ENCODE measurements at places on chromosomes 12 and 14. TPM values are rescaled to one million over a fixed set of nuclear protein-coding genes. Genes with fewer than 3 reads are reported as not detected.

DNA sequence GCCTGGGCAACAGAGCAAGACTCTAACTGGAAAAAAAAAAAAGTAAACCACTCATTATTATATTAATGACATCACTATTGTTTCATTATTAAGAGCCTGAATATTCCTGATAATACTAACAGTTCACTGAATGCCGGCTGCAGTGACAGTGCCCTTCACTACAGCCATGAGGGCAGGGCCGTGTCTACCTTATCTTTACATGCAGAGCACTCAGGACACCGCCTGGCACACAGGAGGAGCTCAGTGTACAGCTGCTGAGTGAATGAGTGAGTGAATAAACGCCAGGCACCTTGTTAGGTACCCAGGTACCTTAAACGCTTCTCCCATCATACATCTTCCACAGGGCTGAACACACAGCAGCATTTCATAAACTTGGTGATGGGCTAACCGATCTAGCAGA lies 23.2 kb downstream of the ZFYVE1 start:
- DNase-seq: no peak

- no peak for DNase-seq
Observed at GRCh38 chr12:30797689-30798088, 42.9 kb upstream of the CAPRIN2 start.

GRCh38 chr12:40312196-40312595 lies 87.4 kb downstream of the LRRK2 start:
- DNase-seq: no peak

DNA sequence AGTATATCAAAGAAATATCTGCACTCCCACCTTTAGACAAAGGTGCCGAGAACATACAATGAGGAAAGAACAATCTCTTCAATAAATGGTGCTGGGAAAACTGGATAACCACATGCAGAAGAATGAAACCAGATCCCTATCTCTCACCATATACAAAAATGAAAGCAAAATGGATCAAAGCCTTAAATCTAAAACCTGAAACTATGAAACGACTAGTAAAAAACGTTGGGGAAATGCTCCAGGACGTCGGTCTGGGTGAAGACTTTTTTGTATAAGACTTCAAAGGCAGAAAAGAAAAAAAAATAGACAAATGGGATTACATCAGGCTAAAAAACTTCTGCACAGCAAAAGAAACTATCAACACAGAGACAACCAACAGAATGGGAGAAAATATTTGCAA lies 83.8 kb downstream of the PPM1A start:
- DNase-seq: no peak

KRT83 gene
- total RNA-seq: not detected

ACRBP gene
- total RNA-seq: 5.2 TPM

Data from activated T-cell treated with anti-CD3 and anti-CD28 coated beads, Interleukin-2, amount 50 U/mL, for 72 hours (primary cell).